NCI-H446 (cell line): ENCODE measurements at places on chromosomes 11 and 22.

- no peak for DNase-seq
Observed at GRCh38 chr11:40099426-40100161, 1359.9 kb downstream of the LRRC4C start.

GRCh38 chr22:46587061-46587460 is 33.1 kb upstream of the GRAMD4 start:
- no peak for DNase-seq

GRCh38 chr11:35541621-35542375 is 16.4 kb upstream of the PAMR1 start:
- no peak for DNase-seq

DNA sequence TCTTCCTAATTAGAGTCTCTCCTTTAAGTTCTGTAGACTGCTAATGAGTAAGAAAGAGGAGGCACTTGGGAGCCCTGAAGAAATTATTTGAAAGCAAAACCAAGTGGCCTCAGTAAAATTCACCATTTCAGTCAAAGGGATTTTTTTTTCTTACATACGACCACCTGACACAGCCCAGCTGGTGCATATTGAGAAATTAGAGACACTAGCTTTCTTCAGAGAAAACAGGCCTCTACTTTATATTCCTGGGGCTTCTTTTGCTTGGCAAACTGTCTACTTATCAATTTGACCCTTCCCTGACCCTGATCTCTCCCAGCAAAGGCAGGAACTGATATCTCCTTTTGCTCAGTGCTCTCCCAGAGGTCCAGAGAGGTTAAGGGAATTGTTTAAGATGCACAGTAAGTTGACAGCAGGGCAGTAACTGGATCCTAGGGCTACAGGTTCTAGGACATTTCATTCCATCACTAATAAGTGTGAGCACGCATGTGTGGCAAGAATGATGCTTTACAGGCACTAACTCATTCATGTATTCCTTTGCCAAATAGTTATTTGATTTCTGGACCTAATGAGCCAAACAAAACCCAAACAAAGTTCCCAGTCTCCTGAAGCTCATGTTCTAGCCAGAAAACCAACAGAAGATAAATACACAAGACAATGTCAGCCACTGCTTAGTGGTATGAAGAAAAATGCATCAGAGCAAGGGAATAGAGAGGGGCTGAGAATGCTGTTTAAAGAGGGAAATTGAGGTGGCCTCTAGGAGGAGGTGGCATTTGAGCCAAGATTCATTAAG is 467.6 kb downstream of the SOX6 start:
- DNase-seq = no peak

DNA sequence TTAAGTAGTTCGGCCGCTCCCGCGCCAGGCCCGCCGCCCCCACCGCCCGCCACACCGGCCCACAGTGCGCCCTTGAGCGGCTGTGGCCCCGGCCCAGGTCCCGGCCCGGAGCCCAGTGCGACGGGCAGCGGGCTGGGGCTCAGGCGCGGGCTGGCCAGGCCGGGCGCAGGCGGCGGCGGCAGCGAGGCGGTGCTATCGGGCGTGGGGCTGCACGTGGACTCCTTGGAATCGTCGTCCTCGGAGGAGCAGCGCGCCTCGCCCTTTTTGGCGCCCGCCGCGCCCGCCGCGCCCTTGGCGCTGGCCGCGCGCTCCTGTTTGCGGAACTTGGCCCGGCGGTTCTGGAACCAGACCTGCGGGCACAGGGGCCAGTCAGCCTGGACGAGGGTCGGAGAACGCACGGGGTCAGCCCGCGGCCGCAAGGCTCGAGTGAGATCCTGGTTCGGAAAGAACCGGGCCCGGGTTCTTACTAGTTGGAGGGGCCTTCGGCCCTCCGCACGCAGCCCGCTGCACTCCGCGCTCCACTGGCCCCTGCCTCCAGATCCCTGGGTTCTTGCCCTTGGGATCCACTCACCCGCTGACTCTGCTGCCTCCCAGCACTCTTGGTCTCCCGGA is 4.0 kb downstream of the PHOX2A start:
- no peak for DNase-seq

DNA sequence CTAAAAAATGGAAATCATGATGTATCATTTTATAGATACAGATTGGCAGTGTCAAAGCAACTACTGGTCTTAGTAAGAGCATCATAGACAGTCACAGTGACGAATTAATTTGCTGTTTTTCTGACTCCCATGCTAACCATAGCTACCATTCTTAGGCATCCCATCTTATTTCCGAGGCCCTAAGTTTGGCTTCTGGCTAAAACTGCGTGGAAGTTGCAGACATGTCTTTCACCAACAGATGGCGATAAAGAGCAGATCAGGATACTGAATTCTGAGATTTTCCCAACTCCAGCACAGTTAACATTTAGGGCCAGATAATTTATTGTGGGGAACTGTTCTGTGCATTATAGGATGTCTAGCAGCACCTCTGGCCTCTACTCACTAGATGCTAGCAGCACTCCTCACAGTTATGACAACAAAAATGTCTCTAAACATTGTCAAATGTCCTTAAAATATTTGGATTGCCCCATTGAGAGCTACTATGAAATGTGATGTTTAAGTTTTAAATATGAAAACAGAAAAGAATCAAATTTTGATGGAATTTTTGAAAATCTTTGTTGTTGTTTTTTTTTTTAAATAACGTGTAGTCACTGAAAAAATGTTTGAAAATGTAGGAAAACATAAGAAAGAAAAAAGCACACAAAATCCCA is 16.3 kb downstream of the OR2AG2 start:
- DNase-seq = peak; percentile 31

DNA sequence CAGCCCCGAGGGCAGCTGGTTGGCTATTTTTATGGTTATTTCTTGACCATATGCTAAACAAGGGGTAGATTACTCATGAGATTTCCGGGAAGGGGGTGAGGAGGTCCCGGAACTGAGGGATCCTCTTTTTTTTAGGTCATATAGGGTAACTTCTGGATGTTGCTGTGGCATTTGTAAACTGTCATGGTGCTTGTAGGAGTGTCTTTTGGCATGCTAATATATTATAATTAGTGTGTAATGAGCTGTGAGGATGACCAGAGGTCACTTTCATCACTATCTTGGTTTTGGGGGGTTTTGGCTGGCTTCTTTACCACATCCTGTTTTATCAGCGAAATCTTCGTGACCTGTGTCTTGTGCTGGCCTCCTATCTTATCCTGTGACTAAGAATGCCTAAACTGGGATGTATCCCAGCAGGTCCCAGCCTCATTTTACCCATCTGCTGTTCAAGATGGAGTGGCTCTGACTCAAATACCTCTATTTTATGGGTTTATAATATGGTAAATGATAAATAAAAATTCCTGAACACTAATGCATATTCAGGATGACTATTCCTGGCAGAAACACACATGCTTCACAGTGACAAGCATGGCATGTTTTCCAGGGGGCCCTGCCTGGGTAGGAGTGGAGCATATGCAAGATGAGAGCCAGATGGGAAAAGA is 11.2 kb downstream of the KREMEN1 start:
- DNase-seq = no peak

GRCh38 chr11:71193431-71193830 is 58.9 kb downstream of the SHANK2 start:
- no peak for DNase-seq

DNA sequence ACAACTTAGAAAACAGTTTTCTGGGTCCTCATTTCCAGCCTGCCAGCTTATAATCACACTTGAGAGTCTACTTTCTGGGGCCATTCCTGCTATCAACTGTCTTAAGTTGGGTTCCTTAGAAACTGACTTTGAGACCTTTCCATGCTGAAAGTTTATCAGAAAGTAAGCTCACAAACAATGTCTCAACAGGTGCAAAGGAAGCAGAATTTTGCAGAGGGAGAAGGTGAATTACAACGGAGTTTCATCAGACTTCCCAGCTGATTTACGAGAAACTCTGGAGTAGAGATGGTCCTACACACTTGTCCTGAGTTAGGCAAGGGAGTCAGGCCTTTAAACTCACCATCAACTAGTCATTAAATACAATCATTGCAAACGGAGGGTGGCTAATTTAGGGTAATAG is 4.7 kb upstream of the OR52I2 start:
- DNase-seq = no peak

DNA sequence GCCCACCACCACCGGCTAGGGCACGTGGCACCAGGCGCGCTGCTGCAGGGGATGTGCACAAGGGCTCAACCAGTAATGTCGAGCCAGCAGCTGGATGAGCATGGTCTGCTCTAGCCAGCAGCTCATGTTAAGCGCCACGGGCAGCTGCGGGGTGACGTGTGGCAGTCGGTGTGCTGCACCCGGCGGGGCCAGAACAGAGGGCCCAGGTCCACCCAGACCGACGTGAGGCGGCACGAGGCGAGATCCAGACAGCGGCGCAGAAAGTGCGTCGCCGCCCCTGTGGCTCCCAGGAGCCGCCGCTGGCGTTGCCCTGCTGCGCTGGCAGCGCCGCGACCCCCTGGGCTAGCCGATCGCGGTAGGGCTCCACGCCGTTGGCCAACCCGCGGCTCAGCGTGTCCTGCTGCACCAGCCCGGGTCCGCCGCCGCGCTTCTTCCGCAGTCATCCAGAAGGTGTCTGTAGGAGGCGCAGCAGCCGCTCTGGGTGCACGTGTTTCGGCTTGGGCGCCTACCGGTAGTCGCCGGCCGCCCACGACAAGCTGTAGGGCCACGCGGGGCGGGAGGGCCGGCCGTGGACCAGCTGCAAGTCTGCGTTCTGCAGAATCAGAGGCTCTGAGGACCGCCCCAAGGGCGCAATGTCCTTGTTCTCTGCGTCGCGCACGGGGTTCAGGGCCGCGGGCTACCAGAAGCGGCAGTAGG is 4.6 kb upstream of the GALR3 start:
- no peak for DNase-seq

DNA sequence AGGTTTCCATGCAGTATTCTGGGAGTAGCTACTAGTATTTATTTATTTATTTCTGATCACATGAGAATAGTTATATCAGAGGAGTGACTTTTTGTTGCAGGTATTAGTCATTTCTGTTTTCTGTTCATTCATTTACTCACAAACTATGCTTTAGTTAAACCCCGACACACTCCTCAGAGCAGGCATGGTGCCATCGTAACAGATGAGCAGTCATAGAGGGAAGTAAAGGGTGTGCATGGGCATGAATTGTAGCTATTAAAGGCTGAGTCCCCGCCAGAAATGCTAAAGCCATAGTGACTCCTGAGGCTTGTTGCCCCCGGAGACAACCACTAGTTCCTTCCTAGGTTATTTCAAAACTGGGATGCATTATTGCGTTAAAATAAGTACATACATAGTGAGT is 10.6 kb downstream of the JHY start:
- peak; percentile 16 for DNase-seq

GRCh38 chr11:121814296-121814695 is 301.7 kb downstream of the BLID start:
- DNase-seq = no peak

DNA sequence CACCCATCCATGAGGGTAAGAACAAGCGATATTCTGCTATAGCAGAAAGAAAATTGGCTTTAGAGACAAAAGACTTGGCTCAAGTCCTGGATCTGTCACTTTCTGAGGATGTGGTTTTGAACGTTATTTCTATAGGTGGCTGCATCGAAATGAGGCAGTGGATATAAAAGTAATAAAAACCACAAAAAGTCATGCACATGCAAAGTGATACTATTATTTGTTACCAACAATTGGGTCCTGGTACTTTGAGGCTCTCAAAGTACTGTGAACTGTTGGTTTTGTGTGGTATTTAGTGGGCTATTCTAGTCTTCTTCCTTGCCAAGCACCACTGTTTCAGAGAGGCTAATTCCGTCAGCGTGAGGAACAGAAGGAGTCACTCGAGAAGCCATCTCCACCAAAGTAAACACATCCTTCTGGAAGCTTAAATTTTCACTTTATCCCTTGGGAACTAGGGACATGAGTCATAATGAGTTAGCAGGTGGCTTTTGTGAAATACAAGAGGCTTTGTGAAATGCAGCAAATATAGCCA is 13.1 kb downstream of the UBASH3B start:
- DNase-seq = peak; percentile 94

- peak; percentile 66 for DNase-seq
Observed at GRCh38 chr11:108697872-108698473, 33.1 kb downstream of the DDX10 start.

DNA sequence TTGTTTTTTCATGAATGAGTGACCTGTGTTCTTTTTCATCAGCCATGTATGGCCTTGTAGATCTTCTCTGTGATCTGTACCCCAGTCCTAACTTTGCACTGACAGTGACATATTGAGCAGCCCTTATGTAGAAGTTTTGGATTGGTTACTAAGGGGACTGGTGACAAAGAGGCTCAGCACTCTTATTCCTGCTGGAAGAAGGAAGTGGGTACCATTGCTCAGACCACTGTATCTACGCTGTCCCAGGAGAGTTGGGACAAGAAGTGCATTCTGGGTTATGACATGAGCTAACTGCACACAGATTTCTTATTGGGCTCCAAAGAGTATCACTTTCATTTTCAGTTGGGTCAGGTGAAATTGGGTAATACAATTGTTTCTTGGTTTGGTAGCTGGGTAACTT is 107.8 kb upstream of the RASSF10 start:
- DNase-seq = no peak

- no peak for DNase-seq
Observed at GRCh38 chr22:47967831-47968230, 1205.4 kb downstream of the TBC1D22A start.

DNA sequence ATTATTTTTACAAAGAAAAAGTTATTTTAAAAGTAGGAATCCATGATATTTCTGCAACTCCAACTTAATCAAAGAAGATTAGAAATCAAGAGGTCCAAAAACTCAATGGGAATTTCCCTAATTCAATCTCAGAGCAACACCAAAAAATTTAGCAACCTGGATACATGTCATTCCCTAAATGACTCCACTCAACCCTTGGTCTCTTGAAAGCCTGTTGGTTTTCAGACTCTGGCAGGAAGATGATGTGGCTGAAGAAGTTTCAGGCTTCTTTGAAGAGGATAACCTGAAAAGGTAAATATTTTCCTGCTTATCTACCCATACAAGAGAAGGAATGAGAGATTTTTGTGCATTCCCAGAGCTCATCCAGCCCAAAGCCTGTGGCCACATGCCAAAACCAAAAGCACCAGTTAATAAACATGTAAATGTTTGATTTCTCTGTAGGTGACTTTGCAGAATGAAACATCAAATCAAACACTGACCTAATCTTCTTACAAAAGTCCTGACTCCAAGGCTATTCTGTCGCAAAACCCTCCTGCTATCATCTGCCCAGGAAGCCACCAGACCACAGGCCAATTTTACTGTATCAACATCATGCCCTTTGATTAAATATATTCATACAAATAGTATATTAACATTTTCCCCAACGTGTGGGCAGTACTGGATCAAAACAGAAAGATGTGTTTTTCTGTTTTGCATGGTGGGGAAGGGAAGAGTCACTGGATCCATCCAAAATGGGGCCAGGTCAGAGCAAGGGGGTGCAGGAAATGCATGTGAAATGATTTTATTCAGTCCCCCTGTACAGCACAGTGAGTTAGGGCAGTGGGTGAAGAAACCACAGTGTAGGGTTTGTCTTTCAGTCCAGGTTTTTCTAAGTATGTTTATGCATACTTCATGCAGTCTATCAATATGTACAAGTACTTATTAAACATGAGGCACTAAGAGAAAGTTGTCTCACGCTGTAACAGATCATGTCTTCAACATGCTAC is 38.8 kb downstream of the SMCO4 start:
- DNase-seq = no peak

GRCh38 chr11:126465573-126466188 is 110.2 kb downstream of the ST3GAL4 start:
- DNase-seq = no peak
